ENCODE measurements at places on chromosomes 2 and 18.

DNA sequence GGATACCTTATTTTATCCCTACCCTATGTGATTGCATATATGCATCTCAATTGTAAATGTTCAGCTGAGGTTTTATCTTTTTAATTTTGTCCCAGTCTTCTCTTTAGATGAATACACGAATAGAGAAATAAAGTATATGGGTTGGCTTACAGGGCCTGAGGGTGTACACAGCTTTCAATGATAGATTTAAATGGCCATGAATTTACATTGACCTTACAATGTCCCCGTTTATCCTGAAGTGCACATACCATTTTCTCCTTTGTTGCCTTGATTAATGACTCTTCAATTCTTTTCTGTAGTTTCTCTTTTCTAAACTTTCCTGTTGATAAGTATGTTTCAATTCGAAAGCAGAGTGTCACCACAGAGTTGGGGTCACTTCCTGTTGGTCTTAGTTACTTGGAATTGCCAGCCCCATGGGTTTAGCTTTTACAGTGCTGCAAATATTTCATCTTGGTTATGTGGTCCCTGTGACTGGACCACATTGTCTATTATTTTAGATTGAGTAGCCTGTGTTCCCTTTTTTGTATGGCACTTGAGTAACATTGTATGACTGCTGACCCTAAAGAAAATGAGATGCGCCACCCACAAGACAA lies 1616.3 kb upstream of the ACVR2A start:
- no peak for DNase-seq

DNA sequence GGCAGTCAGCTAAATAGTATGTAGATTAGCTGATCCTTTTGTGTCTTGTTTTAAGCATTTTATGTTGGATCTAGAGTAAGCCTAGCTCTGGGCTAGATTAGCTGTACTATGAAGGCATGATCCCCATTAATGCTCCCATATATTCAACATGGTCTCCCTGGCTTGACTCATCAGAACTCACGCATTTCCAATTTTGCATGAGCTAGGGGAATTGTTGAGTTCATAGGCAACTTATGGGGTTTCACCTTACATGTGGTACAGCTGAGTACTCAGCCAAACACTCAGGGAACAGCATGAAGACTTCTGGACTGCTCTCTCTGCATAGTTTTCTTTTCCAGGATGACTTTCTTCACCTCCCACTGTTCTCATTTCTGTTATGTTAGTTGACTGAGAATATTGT lies 248.2 kb downstream of the TMX3 start:
- no peak for DNase-seq

DNA sequence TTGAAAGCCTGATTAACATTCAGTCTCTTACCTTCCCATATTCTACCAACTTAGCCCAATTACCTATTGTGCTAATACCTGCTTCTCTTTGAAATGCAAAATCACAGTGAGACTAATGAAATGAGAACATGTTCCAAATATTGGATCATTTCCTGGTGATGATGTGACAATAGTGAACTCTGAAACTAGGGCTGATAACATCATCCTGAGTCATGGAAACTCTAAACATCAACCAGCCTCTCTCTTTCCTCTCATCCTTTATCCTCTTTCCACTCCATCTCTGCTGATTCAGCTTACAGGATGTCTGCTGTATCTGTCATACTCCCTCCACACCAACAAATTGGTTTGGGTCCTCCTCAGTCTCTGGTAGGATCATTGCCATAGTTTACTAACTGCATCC lies 98.8 kb upstream of the NCKAP5 start:
- DNase-seq = no peak

GRCh38 chr18:69758458-69758857 lies 189.2 kb downstream of the CD226 start:
- no peak for DNase-seq

GRCh38 chr2:35415282-35415681 lies 940.3 kb upstream of the CRIM1 start:
- DNase-seq = no peak

- no peak for DNase-seq
Measured at GRCh38 chr2:64819774-64820688, 166.3 kb upstream of the SERTAD2 start.

- DNase-seq = no peak
Measured at GRCh38 chr2:99140860-99141109, 722 bp upstream of the C2orf15 start.

DNA sequence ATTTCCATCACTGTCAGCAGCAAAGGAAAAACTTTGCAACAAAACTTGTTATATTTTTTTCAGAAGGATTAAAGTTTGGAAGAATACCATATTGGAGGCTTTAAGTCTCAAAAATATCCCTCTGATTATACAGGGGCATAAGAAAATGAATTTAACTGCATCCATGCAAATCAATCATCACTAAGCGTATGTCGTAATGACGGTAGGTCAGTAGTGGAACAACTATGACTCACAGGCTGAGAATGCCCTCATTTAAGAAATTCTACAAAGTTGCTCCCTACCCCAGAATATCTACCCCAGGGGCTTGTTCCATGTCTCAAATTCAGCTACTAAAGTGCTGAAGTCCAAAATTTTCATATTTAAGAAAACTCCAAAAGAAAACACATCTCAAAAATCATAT lies 12.5 kb upstream of the NAB1 start:
- no peak for DNase-seq

GRCh38 chr18:9811978-9812377 lies 73.8 kb upstream of the TXNDC2 start:
- DNase-seq = no peak

- no peak for DNase-seq
Measured at GRCh38 chr2:180478883-180479282, 471.8 kb upstream of the CWC22 start.

- no peak for DNase-seq
Measured at GRCh38 chr18:26429535-26430226, 118.7 kb downstream of the KCTD1 start.

- no peak for DNase-seq
Measured at GRCh38 chr18:57113799-57114420, 33.0 kb upstream of the BOD1L2 start.

- DNase-seq = no peak
Measured at GRCh38 chr2:13698847-13699246, 933.7 kb upstream of the LRATD1 start.

- DNase-seq = no peak
Measured at GRCh38 chr2:28526527-28527132, 30.8 kb downstream of the PLB1 start.

- no peak for DNase-seq
Measured at GRCh38 chr2:108128249-108128648, 111.5 kb upstream of the SULT1C3 start.

GRCh38 chr2:162838136-162838497 lies 450 bp downstream of the KCNH7 start:
- DNase-seq = no peak

GRCh38 chr2:231955758-231956472 lies 5.6 kb upstream of the DIS3L2 start:
- DNase-seq = no peak

DNA sequence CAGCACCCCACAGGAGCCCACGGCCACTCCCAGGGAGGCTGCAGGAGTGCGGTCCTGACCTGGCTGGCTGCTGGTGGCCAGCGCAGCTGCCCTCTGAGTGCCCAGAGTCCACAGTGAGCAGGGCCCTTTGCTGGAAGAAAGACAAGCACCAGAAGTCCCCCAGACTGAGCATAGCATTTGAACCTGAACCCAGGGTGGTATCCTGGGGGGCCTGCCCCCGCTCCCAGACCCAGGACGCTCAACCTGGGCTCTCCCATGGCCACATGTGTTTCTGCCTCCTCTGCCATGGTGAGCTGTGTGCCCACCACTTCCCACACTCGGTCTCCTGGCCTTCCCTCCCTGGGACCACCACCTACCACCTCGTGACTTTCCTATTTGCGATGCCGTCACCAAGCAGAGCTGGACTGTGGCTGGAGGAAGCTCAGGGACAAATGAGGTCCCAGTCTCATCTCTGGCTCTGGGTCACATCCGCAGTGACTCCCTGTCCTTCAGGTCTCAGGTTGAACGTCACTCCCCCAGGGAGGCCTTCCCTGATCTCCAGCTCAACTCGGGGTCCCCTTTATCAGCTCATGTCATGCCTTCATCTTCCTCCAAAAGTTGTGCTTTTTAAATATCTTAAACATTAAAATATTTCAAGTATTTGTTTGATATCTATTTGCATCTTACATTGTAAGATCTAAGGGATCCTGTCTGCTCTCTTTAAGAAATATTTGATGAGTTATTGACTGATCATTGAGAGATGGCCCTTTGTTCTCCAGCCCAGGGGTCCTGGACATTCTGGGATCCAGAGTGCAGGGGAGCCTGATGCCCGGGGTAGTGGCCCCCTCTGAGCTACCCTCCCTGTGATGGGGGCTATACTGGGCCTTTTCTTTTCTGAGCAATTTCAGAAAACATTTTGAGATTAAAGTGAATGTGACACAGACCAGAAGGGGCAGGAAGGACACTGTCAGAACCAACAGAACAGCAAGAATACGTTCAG lies 16.4 kb upstream of the GPR55 start:
- DNase-seq = no peak

GRCh38 chr2:192313773-192314172 lies 119.0 kb upstream of the TMEFF2 start:
- no peak for DNase-seq

DNA sequence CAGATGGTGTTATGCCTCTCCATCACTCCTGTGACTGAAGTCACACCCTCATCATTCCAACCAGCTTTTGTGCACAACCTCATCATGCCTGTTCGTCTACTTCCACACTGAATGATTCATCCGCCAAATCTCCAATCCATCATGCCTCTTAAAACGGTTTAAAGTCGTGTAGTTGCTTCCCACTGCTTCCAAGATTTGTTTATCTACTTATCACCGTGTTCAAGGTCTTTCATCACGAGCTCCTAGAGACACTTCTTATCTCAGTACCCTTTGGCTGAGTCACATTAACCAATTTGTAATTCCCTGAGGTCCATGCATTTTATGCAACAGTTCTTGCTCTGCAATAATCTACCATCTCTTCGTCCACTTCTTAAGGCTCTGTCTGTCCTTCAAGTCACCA lies 592.3 kb upstream of the ID2 start:
- DNase-seq = no peak

DNA sequence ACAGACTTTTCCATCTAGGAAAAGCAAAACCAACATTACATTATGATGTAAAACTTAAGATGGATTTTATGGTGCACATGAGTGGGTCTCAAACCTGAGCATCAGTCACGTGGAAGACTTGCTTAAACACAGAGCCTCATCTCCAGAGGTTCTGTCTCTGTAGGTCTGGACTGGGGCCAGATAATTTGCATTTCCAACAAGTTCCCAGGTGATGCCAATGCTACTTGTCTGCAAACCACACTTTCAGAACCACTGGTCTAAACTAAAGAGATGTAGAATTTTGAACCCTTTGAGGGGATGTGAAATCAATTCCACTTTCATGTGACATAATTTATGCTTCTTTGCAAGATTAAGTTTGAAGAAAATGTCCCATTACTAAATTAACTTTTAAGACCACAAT lies 522.8 kb downstream of the MBD2 start:
- DNase-seq = no peak

GRCh38 chr2:5978131-5978751 lies 286.1 kb downstream of the SOX11 start:
- DNase-seq = no peak
